ENCODE measurements at places on chromosomes 7 and 10. TPM values are rescaled to one million over a fixed set of nuclear protein-coding genes. Genes with fewer than 3 reads are reported as not detected.
A peak's percentile ranks its signal among the peaks of the same experiment; 100 is the strongest.

- DNase-seq, result no peak
These were observed 22.3 kb upstream of the TSPAN33 start for GRCh38 chr7:129122078-129122750.

DNA sequence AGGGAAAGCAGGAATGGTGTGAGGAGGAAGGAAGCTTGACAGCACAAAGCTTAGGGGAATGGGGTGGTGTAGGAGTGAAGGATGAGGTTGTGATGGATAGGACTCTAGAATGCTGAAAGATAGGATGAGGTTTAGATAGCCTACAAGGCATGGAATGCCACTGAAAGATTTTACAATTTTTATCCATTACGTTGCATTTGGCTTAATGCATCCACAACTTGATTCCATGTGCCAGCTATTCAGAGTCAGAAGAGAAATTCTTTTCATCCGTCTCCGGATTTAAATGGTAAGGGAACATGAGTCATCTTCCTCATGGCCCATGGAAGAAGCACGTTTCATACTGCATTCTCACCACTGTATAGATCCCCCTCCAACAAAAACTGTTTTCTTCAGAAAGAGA, 212.4 kb upstream of the BMPER start:
- DNase-seq, result no peak

- no peak for DNase-seq
These were observed 232.0 kb downstream of the CCDC3 start for GRCh38 chr10:12769323-12770044.

GRCh38 chr10:3494838-3495230, 290.2 kb downstream of the KLF6 start:
- no peak for DNase-seq

GRCh38 chr7:157211690-157212089, 73.0 kb downstream of the UBE3C start:
- DNase-seq, result no peak

GRCh38 chr10:12907656-12908055, 93.9 kb downstream of the CCDC3 start:
- no peak for DNase-seq

GRCh38 chr7:26443006-26443405, 151.3 kb downstream of the SNX10 start:
- no peak for DNase-seq

DNA sequence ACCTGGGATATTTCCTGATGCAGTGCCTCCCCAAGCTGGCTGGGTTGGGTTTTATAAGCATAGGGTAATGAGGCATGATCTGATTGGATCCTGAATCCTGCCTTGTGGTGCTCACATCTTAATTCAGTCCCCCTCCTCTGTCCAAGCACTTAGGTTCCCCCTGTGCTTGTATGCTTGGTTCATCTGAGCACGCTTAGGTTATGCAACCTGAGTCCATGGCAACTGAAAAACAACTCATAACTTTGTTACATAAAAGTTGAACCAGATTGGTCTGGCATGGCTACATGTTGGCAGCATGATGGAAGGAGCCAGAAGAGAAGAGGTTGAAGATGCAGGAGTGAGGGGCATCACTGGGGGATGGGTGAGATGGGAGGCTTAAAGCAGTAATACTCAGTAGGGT, 57.3 kb upstream of the OSBPL3 start:
- no peak for DNase-seq

GRCh38 chr7:35353481-35353880, 99.6 kb upstream of the TBX20 start:
- DNase-seq, result no peak

GRCh38 chr7:86818903-86819302, 175.2 kb downstream of the GRM3 start:
- no peak for DNase-seq

GRCh38 chr7:27210441-27211083, 10.7 kb upstream of the HOXA13 start:
- peak; percentile 82 for DNase-seq

- no peak for DNase-seq
These were observed 7.9 kb upstream of the ATE1 start for GRCh38 chr10:121935702-121936101.

GRCh38 chr7:47577321-47577919, 4.5 kb downstream of the TNS3 start:
- no peak for DNase-seq

- DNase-seq, result no peak
These were observed 868.3 kb downstream of the DNAJB9 start for GRCh38 chr7:109437957-109438356.

GRCh38 chr10:65294329-65294728, 1631.5 kb upstream of the LRRTM3 start:
- DNase-seq, result no peak

GRCh38 chr10:30770229-30770628, 140.7 kb upstream of the LYZL2 start:
- no peak for DNase-seq

- DNase-seq, result no peak
These were observed 122.7 kb upstream of the TMEM229A start for GRCh38 chr7:124155432-124156022.

DNA sequence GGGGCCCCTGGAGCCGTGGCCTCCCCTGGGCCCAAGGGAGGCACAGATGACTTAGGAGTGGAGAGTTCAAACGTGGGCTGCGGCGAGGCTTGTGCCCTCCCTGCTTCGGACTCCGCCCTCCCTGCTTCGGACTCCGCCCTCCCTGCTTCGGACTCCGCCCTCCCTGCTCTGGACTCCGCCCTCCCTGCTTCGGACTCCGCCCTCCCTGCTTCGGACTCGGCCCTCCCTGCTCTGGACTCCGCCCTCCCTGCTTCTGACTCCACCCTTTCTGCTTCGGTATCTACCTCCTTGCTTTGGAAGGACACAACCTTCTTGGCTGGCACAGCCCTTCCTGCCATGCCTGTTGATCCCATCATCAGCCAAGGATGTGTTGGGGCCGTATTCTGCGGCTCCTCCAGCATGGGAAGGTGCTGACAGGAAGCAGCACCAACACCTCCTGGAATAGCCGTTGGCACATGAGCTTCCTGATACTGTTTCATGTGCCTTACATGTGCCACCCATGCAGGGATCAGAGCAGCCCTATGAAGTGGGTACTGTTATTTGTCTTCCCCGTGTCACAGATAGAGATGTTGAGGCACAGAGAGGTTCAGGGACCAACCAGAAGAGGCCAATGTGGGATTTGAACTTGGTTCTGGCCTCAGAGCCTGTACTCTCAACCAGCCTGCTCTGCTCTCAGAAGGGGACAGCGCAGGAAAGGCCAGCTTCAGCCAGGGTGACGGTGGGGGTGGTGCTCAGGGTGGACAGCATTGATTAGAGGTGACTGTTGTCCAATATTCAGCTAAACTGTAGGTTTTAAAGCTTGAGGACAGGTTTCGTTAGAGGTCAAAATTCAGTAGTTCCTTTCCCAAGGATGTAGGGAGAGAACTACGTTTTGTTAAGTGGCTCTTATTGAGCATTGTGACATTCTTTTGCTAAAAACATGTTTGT, 114.5 kb downstream of the NKX6-2 start:
- peak; percentile 29 for DNase-seq

GRCh38 chr7:132399367-132399766, 176.9 kb downstream of the PLXNA4 start:
- DNase-seq, result no peak

DNA sequence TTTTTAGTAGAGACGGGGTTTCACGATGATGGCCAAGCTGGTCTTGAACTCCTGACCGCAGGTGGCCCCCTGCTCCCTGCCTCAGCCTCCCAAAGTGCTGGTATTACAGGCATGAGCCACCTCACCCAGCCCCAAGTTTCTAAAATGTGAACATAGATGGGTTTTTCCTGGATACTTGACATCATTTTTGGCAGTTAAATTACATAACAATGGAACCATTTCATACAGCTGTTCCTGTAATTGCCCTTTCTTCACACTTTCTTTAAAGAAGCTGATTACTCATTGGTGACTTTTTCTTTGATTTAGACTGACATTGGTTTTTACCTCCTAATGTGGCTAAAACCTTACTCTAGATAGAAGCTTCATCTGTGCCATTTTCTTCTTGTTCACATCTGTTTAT, 5.9 kb downstream of the ZKSCAN1 start:
- no peak for DNase-seq

- peak; percentile 90 for DNase-seq
These were observed at the start of gene PFKFB3 for GRCh38 chr10:6202684-6203330. PFKFB3 (plus strand) TSS chr10:6202932; CDS start chr10:6203261, 329 bp downstream.

DNA sequence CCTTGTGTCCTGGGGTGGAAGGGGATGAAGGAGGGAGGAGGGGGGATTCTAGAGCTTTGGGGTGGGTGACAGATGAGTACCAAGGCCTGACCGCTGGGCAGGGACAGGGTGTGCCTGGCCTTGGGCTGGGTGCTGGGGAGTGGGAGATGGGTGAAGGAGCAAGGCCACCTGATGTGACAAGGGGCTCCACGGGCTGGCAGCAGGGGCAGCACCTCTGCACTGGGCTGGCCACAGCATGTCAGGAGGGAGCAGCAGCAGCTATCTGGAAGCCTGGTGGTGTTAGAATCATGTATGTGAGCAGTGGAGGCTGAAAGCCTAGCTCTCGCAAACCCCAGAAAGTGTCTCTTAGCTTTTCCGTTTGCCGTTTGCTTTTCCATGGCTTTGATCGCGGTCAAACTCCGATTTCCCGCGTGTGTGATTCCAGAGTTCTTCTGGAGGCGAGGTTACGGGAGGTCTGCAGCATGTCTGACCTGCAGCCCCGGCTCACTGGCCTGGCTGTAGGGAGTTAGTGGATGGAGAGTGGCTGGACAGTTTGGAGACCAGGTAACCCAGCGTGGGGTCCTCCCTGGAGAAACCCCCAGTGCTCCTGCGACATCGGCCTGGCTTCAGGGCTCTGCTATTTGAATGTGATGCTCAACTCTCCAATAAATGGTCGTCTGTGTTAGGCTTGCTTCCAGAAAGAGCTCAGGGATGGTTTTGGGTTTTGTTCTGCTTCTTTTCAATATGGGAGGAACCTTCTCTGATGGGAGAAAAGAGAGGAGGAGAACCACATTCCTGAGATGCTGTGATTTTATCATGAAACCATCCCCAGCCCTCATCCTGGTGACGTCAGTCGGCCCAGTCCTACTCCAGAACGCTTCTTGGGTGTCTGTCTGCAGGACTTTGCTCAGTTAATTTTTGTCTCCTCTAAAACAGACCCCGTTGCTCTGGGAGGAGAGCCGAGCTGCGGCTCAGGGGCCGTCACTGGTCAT, 105.5 kb downstream of the CUX1 start:
- DNase-seq, result peak; percentile 41

DNA sequence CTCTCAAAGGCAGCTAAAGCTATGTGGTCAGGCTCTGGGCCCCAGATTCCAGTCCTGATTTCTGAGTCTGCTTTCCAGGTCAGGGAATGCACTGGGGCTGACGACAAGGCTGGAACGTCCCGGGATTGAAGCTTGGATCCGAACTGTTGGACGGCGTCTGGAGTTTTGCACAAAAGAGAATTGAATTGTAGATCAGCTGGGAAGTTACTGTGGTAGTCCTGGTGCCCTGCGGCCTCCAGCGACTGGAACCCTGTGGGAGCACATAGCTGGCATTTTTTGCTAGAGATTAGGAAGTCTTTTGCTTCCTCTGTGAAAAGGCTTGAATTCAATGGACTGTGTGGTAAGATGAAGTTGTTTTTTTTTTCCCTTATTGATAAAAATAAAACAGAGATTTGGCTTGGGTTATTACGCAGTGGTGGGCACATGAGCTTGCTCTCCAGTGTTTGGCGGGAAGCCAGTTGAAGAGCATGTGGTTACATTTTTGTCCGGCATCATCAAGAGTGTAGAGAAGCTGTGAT, at the start of gene HK1:
HK1 (plus strand) TSS at position 51 of the 518 bp plus-strand sequence.
- DNase-seq, result no peak

- DNase-seq, result no peak
These were observed 25.8 kb upstream of the FAM13C start for GRCh38 chr10:59387951-59388670.

DNA sequence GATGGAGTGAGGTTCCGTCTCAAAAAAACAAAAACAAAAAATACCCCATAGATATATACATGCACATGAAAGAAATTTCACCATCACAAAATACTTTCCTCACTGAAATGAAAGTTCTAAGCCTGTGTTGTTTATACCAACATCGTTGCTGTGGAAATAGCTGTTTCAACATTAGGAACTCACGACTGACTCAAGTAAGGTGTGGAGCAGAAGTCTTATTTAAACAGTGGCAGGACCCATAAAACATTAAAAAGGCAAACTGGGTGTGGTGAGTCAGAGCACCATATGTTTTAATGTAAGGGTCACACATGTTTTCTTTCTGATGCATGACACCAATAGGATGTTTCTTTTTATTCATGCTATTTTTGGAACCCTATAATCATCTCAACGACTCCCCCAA, 48.3 kb downstream of the BAIAP2L1 start:
- no peak for DNase-seq

- no peak for DNase-seq
These were observed 90.1 kb upstream of the ATP6V0A4 start for GRCh38 chr7:138887872-138888656.

DNA sequence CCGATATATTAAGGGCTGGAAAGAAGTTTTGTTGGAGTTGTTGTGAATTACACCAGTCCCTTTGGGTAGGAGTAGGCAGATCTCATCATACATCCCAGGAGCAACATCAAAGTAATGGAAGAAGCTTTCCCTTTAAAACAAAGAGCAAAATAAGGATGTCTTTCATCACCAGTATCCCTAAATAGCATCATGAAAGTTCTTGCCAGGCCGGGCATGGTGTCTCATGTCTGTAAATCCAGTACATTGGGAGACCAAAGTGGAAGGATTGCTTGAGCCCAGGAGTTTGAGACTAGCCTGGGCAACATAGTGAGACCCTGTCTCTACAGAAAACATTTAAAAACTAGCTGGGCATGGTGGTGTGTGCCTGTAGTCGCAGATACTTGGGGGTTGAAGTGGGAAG, 38.7 kb downstream of the LRRC20 start:
- no peak for DNase-seq

DNA sequence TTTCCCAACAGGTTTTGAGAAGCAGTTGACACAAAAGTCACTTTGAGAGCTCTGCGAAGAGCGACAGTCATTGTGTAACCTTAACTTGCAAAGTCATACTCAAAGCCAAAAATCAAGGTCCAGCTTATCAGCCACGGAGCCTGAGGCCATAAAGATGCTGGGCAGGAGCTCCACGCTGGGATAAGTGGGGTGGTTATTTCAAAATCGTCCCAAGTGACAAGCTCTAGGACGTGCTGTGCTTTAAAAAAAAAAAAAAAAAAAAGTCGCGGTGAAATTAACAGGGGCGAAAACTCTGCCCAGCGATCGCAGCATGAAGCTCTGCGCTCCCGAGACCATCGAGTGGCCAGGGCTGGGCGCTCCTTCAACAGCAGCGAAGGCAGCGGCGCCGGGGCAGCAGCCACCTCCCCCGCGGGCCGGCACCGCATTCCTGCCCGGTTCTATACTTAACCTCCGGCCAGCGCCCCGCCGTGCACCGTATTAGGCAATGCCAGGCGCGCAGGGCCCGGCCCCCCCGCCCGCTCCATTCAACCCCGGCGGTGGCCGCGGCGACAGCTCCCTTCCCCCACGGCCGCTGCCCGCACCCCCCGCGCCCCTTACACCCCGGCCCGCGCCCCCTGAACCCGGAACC, 657 bp downstream of the HACD1 start:
- peak; percentile 24 for DNase-seq

Gene PRR15
- total RNA-seq, result 136 TPM

Gene RSPH10B2
- total RNA-seq, result not detected

Gene PRSS2
- total RNA-seq, result 29.7 TPM

Gene LMBR1
- 61.7 TPM for total RNA-seq

Gene ELAPOR2
- 24.8 TPM for total RNA-seq

Gene ATG9B
- not detected for total RNA-seq

Gene AMPH
- 4.4 TPM for total RNA-seq

Gene ABHD11
- 105 TPM for total RNA-seq

Gene POR
- total RNA-seq, result 573 TPM

Gene SNX10
- 1.8 TPM for total RNA-seq

Gene GPER1
- 1.3 TPM for total RNA-seq

Gene LRRC18
- total RNA-seq, result not detected

Gene SCIN
- 219 TPM for total RNA-seq

Gene LRMDA
- total RNA-seq, result 23.1 TPM

Gene NME8
- 1.7 TPM for total RNA-seq

Gene PTPRE
- total RNA-seq, result 24.0 TPM

Gene COL26A1
- not detected for total RNA-seq

All from Peyer's patch (tissue), 4 donors.